Fibroblast of pulmonary artery (primary cell): ENCODE measurements at places on chromosomes 12 and 14.

DNA sequence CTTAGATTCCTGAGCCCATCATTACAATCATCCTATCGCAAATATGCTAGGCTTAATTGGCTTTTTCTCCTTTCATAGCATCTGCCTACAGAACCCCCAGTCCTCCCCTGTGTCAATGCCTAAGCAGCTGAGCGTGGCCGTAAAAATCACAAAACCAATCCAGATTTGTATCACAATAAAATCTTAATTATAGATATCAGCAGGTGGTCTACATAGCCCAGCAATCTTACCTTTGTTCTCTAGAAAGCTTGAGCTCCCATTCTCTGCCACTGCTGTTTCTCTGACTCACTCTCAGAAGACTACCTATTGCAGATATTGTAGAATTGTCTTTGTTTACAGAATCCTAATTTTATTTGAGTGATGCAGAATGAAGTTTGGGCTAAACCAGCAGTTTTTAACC is 37.9 kb upstream of the PPM1A start:
- no peak for DNase-seq

- no peak for DNase-seq
Measured at GRCh38 chr12:124470806-124471205, 96.6 kb downstream of the NCOR2 start.

DNA sequence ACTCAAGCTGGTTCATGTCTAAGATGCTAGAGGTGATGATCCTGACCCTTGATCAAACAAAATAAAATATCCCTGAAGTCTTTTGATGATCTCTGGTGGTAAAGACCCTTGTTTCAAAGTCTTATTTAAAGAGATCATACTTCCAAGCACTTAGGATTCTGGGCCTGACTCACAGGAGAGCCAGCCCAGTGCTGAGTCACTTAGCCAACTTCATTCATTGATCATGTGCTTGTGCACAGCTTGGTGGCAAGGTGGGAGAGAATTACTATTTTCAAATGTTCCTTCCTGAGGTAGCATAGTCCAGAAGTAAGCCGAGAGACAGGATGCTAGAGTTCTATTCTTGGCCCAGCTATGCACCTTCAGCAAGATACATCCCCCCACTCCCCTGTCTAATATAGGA is 40.6 kb downstream of the SCN8A start:
- peak; percentile 29 for DNase-seq

DNA sequence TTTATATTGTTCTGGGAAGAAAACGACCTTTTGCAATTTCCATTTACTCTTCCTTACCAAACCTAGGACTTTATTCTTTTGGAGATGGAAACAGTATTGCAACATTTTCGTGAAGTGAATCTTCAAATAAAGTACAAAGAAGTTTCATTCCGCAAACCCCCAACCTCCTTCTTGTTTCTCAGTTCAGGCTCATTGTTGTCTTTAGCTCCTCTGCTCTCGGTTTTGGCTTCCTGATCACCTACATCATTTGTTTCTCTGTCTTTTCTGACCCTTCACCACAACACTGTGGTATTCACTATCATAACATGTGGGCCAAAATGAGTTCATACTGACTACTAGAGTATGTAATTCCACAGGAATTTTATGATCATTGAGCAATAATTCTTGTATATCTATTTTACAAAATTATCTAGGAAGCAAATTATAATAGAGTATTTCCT is 266.8 kb downstream of the ADAMTS20 start:
- peak; percentile 90 for DNase-seq

DNA sequence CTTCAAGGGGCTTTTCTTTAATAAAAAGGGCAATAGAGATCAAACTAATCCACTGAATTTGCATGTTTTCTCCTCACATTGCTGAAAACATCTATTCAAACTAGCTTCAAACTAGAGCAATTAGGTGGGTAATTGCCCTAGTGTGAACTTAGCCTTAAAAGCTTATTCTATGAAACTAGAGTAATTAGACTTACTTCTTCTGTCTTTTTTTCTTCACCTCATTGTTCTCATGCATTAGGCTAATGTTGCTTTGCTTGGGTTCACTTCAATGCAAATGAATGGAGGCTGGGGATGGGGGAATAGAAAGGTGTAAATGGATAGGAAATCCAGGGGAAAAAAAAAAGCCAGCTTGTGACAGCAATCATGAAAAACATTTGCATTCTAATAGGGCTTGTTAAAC is 414.8 kb upstream of the LMO3 start:
- no peak for DNase-seq

DNA sequence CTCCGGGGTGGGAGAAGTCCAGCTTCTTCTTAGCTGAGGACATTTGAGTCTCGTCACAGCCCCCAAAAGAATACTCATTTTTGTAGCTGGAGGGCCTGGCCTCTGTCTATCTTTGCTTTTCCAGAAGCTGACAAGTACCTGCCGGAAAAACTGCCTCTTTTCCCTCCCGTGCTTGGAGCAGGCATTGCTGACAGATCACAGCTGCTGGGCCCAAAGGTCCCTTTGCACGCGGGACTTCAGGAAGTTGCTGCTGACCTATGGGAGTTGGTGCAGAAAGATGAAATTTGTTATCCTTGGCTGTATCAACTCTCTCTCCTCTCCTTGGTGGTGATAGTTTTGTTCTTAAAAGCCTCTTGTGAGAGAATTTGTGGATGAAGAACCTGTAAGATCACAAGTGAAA is 92.8 kb downstream of the PAPOLA start:
- DNase-seq, result no peak

- no peak for DNase-seq
Measured at GRCh38 chr14:73665130-73665529, 20.3 kb downstream of the DNAL1 start.

DNA sequence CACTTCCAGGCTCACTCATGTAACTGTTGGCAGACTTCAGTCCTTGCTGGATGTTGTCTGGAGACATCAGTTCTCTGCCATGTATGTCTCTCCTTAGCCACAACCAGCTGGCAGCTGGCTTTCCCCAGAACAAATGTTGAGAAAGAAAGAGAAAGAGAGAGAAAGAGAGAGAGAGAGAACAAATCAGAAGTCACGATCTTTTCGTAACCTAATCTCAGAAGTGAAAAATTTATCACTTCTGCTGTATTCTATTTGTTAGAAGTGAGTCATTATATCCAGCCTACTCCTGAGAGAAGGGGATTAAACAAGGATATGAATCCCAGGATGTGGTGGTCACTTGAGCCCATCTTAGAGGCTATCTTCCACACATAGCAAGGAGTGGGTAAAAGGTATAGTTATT is 101.2 kb downstream of the BTG1 start:
- DNase-seq, result no peak

DNA sequence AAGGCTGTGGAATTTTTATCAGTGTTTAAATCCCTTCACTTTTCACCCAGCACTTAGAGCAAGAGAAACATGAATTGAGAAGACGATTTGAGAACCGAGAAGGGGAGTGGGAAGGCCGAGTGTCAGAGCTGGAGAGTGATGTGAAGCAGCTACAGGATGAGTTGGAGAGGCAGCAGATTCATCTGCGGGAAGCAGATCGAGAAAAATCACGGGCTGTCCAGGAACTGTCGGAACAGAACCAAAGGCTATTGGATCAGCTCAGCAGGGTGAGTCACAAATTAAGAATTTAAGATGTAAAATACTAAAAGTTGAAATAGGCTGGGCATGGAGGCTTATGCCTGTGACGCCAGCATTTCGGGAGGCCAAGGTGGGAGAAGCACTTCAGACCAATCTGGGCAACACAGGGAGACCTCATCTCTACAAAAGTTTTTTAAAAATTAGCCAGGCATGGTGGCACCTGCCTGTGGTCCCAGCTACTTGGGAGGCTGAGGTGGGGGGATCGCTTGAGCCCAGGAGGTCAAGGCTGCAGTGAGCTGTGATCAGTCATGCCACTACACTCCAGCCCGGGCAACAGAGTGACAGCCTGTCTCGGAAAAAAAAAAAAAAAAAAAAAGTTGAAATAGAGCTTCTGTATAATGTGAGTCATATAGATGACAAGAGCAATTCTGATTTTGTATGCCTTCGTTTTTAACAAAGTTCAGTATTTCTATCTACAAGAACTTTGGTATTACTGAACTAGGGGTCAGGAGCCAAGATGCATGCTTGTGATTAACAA is 9.6 kb downstream of the BICDL1 start:
- DNase-seq, result no peak

- DNase-seq, result no peak
Measured at GRCh38 chr12:82625523-82625922, 61.2 kb upstream of the TMTC2 start.

DNA sequence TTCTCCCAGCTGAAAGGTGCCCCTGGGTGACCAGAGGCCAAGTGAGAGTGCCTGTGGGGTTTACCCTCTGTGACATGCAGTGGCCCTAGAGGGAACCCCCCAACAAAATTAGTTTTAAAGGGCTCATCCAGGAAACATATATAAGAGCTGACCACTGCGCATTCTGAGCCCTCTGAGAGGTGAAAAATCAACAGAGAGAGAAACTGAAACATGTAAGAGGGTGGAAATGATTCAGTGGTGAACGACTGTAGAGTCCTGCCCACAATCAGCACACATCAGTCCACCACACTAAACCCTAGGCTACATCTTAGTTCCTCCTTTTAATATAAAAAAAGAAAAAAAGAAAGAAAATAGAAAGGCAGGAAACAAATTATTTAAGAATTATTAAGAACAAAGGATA is 21.0 kb upstream of the ACSM4 start:
- DNase-seq, result no peak

DNA sequence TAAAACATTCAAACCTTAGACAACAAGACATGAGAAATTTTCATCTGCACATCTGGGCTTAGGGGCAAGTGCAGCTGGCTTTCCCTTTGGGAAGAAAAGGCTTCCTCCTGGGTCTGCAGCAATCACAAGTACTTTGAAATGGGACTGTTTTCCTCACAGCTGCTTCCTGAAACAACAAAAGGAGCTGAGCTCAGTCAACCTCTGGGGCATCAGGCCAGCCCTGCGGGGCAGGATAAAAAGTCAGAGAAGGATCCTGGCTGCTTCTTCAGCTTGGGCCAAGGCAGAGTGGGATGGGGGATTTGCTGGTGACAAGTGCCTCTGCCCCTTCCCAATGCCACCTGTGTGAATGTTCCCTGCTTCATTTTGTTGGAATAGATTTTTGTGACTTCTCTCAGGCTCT is 16.2 kb upstream of the SDR39U1 start:
- DNase-seq, result no peak

- peak; percentile 69 for DNase-seq
Measured at GRCh38 chr12:131783915-131784541, 44.2 kb upstream of the MMP17 start.

- DNase-seq, result no peak
Measured at GRCh38 chr12:76891609-76892008, 12.8 kb upstream of the CSRP2 start.

GRCh38 chr14:20775901-20776300 is 5.2 kb upstream of the RNASE6 start:
- no peak for DNase-seq

DNA sequence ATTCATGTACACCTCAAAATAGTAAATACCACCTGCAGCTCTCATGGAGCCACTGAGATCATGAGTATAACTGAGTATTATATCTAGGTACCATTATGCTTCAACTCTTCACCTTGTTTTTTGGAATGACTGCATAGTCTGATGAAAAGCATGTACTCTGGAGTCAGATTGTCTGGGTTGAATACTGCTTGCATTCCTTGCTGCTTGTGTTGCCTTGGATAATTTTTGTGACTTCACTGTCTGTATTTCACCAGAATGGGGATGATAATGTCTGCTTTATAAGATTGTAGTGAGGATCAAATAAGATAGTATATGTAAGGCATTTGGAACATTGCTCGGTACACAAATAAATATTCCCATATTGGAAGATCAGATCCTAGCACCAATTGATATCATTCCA is 54.2 kb downstream of the SUSD6 start:
- DNase-seq, result peak; percentile 24

- no peak for DNase-seq
Measured at GRCh38 chr14:105333020-105333490, 18.5 kb downstream of the PACS2 start.

DNA sequence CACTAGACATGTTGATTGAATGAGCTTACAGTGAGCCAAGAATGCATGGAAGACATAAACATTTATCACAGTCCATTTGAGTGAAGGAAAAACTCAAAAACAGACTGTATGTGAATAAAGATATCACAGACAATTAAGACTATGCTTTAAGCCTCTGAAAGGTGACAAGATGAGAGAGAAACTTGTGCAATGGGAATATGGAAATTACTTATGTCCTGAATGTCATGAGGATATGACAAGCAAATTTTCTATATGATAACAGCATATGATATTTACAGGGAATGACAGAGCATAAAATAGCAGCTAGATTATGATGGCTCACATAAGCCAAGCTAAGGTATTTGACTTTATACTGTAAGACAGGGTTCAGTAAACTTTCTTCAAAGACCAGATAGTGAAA is 1153.1 kb upstream of the USP15 start:
- DNase-seq, result no peak

DNA sequence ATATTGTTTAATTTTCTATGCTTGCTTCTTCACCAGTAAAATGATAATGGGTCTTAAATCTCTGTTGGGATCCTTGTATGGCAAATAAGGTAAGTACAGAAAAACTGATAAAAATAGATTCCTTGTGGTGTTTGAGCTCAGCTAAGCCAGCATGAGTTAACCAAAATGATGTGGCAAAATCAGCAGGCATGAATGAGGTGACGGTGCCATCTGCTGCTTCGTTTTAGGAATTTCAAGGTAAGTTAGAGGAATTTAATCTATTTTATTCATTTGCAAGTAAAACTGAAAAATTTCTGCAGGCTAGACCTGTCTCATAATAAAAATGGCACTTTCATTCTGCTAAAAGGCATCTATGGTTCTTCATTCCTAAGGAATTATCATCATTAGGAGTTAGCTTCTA is 10.0 kb upstream of the CLEC7A start:
- DNase-seq, result peak; percentile 75

DNA sequence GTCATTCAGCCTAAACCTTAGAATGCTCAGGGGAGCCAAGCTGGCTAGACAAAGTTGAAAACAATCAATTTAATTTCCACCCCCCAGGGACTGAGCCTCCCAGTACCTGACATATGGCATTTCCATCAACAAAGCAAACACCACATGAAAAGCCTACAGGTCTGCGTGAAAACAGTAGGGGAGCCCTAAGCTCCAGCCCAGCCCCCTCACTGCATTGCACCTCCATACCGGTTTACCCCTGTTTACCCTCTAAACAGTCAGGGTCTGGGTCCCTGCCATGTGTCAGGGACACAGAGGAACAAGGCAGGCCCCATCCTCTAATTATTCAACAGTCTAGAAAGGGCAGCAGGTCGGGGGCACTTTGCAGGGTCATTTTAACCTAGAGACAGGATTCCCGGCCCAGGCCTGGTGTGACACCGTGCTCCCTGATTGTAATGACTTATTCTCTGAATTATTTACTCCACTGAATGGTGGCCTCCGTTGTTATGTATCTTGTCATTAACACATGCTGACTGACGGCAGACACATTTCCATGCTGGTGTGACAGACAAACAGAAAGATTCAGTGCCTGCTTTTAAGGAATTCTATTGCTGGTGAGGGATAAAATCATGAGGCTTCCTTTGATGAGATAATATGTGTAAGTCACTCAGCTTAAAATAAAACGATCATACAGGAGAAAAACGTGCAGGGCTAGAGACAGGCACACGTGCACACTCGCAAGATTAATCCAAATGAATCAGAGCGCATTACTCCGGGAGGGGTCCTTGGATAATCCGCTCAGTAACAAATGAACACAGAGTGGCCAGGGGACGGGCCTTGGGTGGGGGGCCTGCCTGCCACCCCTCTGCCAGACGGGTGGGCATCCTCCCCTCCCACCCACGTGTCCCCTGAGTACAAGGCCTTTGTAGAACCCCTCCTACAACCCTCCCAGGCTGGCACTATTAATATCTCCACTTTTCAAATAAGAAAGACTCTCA is 23.2 kb downstream of the CCDC88C start:
- DNase-seq, result no peak
